Activated CD8-positive, alpha-beta memory T cell treated with anti-CD3 and anti-CD28 coated beads, Interleukin-2, amount 10 ng/mL, durations not matched to agents 7 days and 5 days (primary cell): ENCODE measurements at places on chromosomes 1 and 21.

DNA sequence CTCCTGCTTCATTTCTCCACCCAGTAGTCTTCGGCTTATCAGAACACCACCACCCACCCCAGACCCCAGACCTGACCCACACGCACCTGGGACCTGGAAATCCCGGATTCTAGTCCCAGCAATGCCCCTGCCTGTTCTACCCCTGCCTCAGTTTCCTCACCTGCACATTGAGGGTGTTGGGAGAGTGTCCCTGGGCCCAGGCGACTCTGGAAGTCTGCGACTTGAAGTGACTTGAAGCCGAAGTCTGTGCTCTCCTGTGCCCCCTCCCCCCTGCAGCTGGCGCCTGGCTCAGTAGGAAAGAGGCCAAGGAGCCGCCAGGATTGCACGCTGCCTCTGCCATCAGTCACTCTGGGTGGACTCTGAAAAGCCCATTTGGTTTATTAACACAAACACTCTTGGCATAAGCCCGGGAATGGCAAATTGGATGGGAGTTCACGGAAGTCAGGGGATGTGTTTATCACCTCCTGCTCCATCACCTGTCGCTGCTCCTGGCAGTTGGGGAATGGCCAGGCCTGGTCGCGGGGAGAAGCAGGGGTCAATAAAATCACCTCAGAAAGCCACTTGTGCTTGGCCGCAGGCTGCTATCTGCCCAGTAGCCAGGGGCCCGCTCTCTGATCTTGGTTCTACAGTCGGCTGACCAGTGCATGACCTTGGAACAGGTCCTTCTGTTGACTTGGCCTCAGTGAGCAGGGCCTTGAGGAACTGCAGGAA, 132.7 kb downstream of the ACTL8 start:
- no peak for DNase-seq

DNA sequence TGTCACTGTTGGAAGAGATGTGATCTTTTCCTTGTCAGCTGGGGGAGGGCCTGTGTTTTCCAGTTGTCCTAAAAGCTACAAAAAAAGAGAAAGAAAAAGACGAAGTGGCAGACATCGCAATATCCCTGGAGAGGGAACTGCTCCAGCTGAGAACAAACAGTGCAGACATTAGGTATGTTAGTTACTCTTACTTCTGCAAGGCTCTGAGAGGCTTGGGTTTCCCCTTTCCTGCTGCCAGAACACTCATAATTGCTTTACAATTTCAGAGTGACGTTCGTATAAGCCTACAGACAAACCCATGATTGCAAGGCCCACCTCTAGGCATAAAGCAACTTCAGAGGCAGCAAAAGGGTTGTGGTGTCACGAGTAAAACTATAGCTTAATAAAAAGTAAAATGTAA, 31.1 kb downstream of the CD160 start:
- no peak for DNase-seq

- peak; percentile 64 for DNase-seq
Observed at GRCh38 chr1:117754061-117754969, 148.5 kb downstream of the TENT5C start.

GRCh38 chr1:215418876-215419447, 148.1 kb upstream of the KCTD3 start:
- DNase-seq = no peak

DNA sequence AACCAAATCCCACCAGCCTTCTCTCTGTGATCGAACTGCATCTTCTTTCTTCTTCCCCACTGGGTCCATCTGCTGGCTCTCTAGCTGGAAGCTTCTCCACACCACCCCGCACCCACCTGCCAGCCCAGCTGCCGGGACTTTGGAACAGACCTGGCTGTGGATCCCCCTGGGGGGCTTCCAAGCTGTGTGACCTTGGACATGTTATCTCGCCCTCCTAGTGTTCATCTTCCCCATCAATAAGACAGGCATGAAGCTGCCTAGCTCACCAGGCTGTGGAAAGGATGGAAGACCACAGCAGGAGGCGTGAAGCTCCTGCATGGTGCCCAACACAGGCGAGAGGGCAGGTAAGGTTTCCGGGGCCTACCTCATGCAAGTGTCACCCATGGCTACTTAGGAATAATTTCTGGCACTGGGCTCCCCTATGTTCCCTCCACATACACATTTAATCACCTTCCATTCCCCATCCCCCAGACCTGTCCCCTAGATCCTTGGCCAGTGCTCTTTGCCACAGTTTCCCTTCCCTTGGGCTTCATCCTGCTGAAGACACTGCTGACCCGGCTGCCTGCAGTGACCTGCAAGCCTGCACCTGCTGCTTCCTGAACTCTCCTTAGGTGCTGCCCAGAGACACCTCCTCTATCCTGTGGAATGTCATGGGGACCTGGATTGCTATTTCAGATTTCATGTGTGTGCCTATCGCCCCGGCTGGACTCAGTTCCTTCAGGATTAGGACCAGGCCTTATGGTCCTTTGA, 13.2 kb upstream of the C2CD2 start:
- peak; percentile 25 for DNase-seq

- DNase-seq = no peak
Observed at GRCh38 chr21:38475519-38475918, 22.8 kb downstream of the ERG start.

DNA sequence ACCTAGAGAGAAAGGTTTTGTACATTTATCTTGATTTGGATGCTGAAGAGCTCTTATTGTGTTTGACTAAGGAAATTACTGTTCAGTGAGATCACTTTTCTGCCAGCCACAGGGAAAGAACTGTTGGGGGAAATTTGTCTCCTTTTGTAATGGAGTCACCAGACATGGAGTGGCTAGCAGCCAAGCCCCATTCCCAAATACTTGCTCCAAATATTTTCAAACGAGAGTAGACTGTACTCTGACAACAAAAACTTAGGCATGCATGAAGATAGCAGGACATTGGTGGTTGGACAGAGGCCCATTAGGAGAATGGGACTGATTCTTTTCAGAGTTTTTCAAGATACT, 21.1 kb downstream of the IPO9 start:
- no peak for DNase-seq

DNA sequence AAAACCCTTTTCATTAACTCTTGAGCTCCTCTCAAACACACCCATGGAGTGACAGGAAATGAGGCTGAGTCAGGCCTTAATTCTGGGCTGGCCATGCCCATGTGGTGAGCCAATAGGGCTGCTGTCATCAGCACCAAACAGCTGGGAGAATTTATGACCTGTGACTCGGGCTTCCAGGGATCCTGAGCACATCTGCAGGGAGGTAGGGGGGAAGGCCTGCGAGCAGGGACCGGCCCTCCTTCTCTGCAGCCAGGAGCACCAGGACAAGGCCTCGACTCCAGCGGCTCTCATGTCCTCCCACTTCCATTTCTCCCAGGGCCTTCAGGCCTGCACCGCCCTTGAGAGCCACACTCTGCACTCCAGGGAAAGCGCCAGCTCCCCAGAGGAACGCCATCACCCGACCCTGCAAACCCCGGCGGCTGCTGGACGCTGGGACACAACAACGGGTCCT, 14.6 kb downstream of the RIPK4 start:
- no peak for DNase-seq
